CD4-positive, alpha-beta T cell treated with Interleukin-15 for 4 hours (primary cell): ENCODE measurements at places on chromosomes 4 and X.

DNA sequence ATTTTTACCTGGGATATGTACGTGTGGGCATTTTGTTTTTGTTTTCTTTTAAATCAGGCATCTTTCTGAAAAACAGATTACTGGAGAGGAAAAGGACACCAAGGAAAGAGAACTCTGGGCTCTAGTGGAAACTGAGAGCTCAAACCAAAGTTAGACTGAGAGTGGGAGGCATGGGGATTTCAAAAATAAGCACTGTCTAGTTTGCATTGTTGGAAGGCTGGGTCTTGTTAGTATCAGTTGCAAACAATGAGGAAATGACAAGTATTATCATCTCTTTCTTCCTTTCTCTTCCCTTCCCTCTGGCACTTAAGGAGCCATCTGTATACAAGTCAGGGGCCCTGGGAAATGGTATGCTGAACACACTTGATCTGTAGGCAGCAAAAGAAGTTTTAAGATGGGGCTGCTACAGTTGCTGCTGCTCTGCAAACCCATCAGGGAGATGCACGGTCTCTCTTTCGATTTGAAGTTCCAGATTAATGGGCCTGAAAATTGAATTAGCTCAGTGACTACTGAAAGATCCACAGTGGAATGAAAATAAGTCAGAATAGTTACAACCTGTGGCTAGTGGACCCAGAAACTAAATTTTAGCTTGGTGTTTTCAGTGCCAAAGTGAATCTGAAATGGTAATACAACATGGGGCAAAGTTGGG, 48.0 kb upstream of the GRXCR1 start:
- DNase-seq = no peak

DNA sequence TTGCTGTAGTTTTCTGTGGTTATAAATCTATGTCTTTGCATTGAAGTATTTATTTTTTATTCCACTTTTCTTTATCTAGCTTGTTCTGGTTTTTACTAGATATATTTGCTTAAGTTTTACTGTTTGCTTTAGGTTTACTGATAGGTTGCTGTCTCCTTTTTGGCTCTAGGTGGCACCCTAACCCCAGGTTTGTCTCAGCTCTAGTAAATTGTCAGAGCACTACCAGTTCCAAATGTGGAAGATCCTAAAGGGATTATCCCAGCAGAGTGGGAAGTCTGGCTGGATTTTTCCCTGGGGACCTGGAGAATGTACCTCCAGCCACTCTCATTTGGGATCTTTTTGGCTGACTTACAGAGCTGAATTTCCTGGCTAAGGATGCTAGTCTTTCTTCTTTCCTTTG, 106.1 kb downstream of the PBDC1 start:
- peak; percentile 31 for DNase-seq

DNA sequence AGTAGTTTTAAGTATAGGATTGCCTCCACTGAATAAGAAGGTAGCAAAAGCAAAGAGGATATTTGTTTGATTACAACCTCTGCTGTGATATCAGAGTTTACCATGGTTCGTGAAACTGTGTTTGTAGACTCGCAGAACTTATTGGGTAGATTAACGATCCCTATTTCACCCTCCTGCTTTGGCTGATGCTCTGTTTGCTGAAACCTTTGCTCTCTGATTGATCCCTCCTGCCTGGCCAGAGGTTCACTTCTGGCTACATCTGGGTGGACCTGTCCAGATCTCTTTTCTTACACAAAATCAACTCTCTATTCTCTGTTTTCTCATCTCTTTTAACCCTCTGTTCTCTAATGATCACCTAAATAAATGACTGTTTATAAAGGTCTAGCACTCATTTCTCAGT, 37.9 kb upstream of the TMEM192 start:
- DNase-seq = no peak

DNA sequence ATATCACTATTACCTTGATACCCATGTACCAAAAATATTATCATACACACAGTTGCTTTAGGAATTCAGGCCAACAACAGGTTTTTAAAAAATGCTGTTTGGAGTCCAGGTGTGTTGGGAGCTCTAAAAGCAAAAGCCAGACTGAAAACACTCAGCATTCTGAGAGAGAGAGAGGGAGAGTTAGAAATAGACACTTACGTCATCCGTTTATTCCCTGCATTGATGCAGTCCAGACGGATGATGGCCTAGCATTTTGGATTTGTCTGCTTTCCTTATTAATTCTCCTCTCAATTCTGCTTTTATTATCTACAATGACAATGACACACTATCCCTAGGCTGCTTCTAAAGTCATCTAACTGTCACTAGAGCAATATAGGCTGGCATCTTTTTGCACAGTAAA, 358.3 kb upstream of the BOD1L1 start:
- DNase-seq = no peak

GRCh38 chrX:107831071-107831730, 5.5 kb downstream of the MID2 start:
- no peak for DNase-seq

GRCh38 chr4:187294861-187295260, 571.2 kb upstream of the FAT1 start:
- no peak for DNase-seq
